ENCODE measurements at places on chromosomes 1 and 21.

DNA sequence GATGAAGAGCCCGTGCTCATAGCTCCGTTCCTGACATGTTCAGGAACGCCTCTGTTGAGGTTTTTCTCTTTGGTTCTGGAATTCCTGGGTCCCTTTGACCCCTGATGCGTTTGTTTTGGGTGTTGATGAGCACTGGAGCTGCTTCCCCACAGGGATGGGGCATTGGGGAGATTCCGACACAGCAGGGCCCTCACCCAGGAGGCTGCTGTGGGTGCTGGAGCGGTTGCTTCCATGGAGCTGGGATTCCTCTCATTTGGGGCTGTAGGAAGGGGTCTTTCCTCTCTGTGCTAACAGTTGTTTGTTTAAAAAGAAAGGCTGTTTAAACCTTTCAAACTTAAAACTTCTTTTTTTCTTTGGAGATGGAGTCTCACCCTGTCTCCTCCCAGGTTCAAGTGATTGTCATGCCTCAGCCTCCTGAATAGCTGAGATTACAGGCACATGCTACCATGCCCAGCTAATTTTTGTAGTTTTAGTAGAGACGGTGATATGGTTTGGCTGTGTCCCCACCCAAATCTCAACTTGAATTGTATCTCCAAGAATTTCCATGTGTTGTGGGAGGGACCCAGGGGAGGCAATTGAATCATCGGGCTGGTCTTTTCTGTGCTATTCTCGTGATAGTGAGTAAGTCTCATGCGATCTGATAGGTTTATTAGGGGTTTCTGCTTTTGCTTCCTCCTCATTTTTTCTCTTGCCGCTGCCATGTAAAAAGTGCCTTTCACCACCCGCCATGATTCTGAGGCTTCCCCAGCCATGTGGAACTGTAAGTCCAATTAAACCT, 48.9 kb downstream of the SKI start:
- DNase-seq = no peak

DNA sequence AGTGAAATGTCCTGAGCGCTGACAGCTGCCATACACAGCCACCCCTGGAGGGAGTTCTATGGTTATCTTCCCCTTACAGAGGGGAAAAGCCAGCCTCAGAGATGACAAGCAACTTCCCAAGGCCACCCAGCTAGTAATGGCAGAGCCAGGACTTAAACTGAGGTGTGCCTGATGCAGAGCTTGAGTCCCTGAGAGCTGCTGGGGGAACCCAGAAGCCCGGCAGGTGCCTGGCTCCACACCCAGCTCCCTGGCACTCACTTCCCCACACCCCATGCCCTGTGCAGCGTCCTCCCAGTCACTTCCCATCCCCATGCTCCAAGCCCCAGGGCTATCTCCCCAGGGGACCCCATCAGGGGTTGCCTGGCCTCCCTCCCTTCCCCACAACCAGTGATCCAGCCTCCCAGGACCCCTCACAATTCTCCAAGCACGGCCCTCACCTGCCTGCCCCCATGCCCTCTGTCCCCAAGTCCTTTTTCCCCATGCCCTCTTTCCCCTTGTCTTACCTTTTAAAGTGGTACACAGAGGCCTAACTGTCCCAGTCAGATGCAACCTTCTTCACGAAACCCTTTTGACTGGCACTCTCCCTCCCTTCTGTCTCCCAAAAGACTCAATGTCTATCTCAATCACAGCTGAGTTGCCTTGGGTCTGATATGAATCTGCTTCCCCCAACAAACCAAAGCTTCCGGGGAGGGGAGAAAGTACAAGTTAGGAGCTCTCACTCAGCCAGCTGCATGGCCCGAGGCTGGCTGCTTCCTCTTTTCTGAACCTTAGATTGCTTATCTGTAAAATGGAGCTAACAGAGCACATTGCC, 39.8 kb upstream of the LRP8 start:
- no peak for DNase-seq

- DNase-seq = peak; percentile 78
Observed at GRCh38 chr1:28668191-28668955, at the start of gene GMEB1. TSS of gene GMEB1 (plus strand) at chr1:28668784. CDS start at chr1:28683613, 14,829 bp downstream.

- no peak for DNase-seq
Observed at GRCh38 chr1:24317956-24318614, 1.1 kb upstream of the GRHL3 start.

- DNase-seq = no peak
Observed at GRCh38 chr21:46064870-46065214, 33.1 kb upstream of the COL6A2 start.

Data from H54 (cell line).